Putamen (tissue), 1 donor: ENCODE measurements at places on chromosomes 1 and 21.

DNA sequence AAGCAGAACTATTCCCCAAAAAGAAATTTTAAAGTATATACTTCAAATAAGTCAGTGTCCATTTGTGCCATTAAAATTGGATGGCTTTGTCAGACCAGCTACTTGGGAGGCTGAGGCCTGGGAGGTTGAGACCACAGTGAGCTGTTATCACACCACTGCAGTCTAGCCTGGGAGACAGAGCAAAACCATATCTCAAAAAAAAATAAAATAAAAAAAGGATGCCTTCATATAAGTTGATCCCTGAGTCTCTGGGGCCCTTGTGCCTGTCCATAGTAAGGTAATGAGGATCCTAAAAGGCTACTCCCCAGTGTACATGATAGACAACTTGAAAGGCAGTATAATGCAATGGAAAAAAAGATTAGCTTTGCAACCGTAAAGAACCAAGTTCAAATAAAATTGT, 81.2 kb upstream of the BARHL2 start:
- DNase-seq: no peak

DNA sequence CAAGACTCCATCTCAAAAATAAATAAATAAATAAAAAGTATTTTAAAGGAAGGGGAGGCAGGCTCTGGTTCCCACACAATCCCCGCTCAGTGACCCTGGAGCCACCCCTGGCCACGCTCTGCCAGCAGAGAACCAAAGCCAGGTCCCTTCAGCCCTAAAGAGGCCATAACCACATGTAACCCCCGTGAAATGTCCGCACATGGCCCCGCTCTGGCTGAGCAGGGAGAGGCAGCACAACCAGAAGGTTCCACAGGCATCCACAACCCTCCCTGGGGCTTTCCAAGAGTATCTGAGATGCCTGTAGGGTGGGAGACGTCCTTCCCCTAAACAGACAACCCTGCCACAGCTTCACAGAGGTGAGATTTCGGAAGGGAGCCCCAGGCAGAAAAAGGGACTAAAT, 1.4 kb upstream of the ARF1 start:
- no peak for DNase-seq

DNA sequence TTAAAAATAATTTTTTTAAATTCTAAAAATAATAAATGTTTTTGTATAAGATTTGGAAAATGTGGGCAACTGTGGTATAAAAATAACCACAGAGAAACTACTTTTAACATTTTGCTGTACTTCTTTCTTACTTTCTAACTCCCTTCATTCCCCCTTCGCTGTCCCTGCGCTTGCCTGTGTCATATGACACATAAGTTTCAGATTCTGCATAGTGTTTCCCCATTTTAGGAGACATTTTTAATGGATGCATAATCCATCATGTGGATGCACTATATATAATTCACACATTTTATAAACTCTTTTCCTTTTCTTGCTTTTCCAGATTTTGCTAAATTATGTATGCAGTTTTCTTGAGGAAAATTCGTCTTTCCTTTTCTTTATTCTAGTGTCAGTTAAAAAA, 16.3 kb downstream of the ATG4C start:
- no peak for DNase-seq

DNA sequence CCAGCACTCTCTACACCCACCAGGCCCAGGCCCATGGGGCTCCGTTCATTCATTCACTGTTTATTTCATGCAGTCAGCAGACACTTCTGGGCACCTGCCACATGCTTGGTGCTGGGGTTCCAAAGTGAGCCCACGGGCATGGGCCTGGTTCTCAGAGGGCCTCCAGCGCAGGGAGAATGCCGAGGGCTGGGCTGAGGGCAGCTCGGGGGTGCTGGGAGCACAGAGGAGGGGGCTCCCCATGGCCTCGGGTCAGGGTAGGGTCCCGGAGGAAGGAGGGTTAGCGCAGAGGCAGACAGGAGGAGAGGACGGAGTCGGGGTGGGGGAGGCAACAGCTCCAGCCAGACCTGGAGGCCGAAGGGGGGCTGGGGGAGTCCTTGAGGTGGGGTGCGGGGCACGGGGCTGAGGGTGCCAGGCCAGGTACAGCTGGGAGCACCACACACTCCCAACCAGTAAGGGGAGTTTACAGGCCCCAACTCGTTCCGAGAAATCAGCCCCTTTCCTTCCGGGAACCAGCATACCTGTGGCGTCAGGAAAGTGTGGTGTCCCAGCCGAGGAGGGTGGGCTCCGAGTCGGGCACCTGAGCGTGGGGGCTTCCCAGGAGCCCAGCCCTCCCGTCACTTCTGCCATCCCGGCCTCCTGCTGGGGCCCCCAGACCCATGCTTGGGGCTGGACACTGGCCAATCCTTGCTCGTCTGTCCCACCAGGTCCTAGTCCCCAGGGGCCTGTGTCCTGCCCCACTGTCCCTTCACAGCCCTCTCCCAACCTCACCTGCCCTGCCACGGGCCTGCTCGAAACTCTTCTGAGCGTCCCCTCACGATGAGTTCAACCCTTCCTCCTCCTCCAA, 10.8 kb downstream of the ARHGEF16 start:
- DNase-seq: no peak

GRCh38 chr1:33149453-33150190, 32.2 kb downstream of the TRIM62 start:
- no peak for DNase-seq

- DNase-seq: peak; percentile 86
These were observed 7.7 kb downstream of the ARHGEF2 start for GRCh38 chr1:155970531-155971167.

DNA sequence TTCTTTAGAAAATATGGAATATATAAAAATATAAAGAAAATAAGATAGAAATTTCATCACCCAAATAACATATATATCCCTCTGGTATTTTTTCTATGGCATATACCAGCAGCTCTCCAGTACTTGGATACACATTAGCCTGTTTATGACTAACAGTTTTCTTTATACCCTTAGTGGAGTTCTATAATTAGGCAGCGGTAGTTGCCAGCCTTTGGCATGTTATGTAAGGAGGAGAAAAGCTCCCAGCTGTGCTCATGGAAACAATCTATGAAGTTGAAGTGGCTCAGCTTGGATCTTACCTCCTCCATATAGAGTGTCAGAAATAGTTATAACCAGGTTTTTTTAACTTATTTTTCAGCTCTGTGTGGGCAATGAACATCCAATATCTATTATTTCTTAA, 1636.8 kb downstream of the AMY1C start:
- no peak for DNase-seq

DNA sequence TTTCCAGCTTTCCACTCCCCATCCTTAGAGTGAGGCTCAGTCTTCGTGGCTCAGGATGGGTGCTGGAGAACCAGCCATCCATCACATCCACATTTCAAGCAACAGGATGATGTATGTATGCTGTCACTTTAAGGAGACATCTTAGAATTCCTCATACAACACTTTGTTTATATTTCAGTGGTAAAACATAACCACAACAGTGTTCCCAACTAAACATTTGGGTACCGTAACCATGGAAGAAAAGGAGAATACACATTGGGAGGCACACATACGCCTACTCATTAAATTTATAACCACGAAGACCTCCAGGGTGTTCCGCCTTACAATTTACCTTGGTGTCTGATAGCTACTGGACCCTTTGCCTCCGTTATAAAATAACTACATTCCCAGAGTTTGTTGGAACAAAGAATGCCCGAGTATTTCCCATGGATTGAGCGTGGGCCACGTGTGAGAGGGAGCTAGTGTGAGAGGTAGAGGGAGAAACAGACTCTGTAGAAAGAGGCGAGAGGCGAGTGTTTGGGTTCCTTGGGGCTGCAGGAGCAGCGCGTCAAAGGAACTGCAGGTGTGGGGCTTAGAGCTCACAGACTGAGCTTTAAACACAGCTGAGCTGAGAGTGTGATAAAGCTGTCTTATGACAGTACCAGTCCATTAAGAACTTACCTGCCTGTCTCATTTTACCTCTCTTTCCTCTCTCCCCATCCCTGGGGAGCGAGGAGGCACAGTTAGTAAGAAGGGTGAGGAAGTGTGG, 111.5 kb upstream of the USP24 start:
- no peak for DNase-seq

- no peak for DNase-seq
These were observed 612.0 kb downstream of the MATN1 start for GRCh38 chr1:30111431-30111830.

DNA sequence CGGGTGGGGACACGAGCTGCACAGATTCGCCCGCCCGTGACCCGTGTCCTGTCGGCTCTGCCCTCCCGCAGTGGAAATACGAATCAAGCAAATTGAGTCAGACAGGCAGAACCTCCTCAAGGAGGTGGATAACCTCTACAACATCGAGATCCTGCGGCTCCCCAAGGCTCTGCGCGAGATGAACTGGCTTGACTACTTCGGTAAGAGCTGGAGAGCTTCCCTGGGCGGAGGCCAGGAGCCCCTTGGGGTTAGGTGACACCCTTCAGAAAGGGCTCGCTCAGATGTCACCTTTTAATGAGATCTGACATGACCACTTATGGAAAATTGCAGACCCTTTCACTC, 489 bp downstream of the CDCA8 start:
- DNase-seq: no peak
